ENCODE measurements at places on chromosomes 11 and 22.

- no peak for DNase-seq
Observed at GRCh38 chr22:17699696-17700340, 61.3 kb downstream of the BCL2L13 start.

DNA sequence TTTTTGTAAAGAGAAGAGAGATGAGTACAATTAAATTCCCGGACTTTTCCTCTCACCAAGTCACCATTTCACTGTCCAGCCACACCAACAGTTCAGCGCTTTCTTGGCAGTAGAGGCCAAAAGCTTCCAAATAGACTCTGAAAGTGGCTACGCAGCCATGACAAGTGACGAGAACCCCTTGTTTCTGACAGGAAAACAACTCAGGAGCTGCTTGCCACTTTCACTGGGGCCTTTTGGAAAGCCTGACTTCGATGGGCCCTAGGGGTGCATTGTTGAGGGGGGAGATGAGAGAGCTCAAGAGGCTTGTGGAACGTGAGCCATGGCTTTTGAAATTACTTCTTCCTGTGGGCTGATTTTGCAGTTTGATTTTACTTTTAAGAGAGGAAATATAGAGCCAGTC, 422.1 kb upstream of the FAT3 start:
- DNase-seq: no peak

- no peak for DNase-seq
Observed at GRCh38 chr11:11605821-11606450, 15.9 kb downstream of the GALNT18 start.

GRCh38 chr22:34934261-34934660, 131.7 kb upstream of the ISX start:
- DNase-seq: no peak

DNA sequence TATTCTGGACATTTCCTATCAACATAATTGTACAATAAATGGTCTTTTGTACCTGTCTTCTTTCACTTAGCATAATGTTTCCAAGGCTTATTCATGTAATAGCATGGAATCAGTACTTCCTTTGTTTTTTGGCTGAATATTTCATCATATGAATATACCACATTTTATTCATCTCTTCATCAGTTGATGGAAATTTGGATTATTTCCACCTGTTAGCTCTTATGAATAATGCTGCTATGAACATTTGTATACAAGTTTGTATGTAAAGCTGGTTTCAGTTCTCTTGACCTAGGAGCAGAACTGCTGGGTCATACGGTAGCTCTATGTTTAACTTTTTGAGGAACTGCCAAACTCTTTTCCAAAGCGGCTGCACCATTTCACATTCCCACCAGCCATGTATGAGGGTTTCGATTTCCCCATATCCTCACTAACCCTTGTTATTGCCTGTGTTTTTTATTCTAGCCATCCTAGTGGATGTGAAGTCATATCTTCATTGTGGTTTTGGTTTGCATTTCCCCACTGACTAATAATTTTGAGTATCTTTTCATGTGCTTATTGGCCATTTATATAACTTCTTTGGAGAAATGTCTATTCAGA, 20.9 kb downstream of the EXT2 start:
- DNase-seq: no peak

- peak; percentile 66 for DNase-seq
Observed at GRCh38 chr11:2275334-2276279, 5.2 kb upstream of the ASCL2 start.

DNA sequence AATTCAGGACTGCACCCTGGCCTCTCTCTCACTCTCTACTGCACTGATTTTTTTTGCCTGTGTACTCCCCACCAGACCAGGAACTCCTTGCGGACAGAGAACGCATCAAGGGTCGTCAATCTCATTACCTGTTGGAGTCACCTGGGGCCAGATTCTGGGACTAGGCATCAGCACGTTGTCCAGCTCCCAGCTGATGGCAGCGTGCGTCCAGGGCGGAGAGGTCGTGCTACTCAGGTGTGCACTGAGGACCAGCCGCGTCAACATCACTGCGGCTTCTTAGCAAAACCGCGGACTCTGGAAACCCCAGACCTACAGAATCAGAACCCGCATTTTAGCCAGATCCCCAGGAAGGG, 13.1 kb downstream of the KCNJ5 start:
- no peak for DNase-seq

GRCh38 chr22:24247564-24248344, 2.9 kb upstream of the GGT5 start:
- DNase-seq: peak; percentile 98

DNA sequence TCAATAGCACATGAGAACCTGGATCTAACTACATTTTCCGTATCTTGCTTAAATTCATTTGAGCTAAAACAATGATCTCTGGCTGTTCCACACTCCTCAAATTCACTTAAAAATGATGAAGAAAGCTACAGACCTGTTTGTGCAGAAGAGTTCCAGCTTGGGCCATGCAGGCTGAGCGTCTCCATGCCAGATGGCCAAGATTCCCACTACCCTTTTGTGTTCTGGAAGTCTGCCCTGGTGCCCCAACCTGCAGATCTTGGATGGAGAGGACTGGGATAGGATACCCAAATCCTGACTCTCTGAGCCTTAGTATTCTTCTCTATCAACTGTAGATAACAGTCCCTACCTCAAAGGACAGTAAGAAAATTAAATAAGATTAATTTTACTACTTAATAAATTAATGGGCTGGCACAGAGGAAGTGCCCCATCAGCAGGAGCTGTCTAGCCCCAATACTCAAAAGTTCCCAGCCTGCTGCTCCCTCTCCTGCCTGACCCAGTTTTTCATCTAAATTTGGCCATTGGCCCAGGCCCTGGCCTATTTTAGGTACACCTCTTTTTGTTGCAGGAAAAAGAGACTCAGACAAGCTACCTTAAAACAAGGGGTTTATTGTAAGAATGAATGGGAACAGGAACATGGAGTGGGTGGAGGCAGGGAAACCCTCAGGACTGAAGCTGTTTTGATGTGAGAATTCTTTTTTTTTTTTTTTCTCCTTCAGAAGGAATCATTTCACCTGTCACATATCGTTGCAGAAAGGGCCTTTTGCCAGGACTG, 81.4 kb upstream of the GRK3 start:
- DNase-seq: no peak

DNA sequence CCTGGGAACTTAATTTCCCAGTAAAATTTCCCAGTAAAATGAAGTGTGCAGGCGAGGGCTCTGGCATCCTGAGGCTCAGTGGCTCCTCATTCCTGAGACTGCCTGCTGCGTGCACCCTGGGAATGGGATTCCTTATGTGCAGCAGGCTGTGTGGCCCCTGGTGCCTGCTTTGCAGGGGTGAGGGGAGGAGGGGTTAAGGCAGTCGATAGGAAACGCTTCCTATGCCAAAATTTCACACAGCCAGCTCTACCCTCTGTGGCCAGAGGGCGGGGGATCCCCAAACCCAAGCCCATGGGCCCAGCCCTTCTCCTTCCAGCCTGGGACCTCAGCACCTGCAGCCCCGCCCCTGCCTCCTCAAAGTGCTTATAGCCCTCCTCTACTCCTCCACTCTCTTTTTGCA, 12.1 kb upstream of the BAIAP2L2 start:
- no peak for DNase-seq

DNA sequence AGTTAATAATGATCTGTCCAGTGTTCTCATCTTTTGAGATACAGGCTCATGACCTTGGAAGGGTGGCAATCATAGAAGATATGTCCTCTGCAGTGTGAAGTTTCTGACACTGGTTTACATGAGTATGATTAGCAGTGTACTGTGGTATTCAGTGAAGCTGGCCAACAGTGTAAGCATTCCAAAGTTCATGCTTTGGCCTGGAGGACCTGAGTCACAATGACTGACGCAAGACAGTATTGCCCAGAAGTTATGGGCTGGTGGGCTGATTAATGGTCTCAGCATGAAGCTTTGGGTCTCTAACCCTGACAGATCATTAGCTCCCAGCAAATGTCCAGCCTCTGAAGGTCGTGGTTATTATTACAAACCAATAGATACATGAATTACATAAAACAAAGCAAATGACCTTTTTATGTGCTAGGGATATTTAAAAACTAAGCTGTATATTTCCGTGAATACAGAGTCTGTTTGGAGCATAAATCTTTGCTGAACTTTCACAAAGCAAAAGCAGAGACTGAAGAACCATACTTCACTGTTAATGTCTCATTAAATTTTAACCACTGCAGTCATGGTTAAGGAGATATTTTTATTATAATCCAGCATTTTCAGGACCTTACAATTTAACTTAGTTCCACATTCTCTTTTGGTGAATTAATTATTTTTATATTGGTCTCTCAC, 28.3 kb upstream of the USP47 start:
- DNase-seq: peak; percentile 84

DNA sequence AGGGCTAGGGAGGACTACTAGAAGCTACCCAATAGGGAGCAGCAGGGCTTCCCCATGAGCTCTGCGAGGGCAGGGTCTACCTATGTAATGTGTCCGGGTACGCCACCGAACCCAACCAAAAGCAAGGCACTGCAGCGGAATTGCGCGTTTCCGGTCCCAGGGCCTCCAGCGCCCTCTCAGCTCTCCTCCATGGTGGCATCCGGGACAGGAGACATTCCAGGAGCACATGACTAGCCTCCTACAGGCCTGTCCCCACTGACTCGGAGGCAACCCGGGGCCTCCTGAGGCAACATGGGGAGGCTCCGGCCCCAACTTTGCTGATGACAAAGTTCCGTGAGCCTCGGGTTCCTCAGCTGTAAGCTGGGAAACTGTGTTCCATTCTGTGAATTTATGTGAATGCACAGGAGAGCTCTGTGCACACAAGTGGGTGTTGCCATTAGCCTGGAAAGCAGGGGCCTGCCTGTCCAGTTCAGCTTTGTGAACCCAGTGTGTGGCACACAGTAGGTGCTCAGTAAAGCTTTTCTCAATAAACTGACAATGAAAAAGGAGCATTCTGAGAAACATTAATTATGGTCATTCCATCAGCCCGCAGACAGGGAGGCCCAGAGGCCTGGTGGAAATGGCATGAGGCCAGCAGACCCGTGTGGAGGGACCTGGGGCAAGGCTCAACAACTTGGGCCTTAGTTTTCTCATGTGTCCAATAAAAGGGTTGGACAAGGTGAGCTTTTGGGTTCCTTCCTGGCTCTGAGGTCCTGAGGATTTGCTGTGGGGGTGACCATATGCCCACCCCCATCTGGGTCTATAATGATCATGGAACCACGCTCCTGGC, 50.3 kb downstream of the CHRDL2 start:
- DNase-seq: peak; percentile 64

DNA sequence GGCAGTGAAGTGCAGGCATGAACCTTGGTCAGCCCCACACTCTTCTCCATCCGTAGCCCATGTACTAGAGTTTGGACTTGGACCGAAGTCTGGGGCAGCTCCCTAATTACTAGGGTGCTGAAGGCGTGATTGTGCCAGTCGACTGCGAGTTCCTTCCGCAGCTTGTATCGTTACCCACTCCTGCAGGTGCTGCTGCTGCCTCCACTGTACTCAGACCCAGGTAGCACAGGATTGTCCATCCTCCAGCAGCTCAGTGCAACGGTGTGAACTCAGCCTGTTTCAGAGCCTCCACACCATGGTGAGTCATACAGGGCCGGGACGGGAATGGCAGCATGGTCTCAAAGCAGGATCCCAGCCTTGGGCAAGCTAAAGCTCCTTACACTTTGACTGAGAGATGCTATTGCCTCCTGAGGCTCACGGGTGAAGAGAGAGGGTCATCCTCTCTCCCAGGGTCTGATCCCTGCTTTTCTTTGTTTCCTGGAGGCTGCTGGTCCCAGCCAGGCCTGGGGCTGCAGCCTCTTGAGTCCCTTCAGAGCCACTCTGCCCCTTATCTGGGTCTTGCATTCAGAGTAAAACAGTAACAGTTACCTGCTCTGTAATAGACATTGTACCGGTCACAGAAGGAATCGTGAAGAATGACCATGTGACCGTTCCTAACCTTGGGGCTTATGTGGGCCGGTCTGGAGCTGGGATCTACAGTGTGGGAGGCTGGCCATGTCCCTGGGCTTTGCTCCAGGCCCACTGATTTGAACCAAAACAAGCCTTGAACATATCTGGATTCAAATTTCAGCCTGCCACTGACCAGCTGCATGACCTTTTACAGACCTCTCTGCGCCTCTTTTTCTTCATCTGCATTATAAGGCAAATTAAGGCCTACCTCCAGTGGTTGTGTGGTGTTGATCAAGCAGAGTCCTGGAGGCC, 1.7 kb downstream of the TKFC start:
- DNase-seq: no peak

GRCh38 chr11:28582506-28582905, 474.3 kb downstream of the METTL15 start:
- DNase-seq: no peak

- no peak for DNase-seq
Observed at GRCh38 chr22:27850000-27850521, 48.5 kb upstream of the MN1 start.

DNA sequence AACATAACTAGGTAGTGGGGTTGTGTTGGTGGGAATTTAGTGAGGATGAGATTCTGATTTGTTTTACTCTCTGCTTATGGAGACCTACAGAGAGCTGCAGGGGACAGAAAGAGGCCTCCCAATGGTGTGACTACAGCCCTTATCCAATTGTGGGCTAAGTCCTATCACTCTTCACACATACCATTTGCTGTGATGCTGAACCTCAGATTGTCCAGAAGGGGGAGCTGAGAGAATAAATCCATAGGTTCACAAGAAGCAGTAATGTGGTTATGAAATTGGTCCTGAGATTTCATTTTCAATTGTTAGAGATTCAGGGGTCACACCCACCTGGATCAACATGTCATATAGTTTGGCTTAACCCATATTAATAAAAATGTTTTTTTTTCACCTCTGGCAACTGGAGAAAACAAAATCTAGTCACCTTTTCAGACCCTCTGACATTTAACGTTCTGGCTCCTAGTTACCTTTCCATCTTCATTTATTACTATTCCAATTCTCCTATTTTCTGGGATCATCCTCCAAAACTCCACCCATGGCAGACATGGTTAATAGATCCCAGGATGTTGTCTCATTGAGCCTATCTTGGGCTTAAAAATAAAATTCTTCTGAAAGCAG, 53.3 kb upstream of the PTPN5 start:
- no peak for DNase-seq

- no peak for DNase-seq
Observed at GRCh38 chr11:35750981-35751663, 88.5 kb downstream of the TRIM44 start.

DNA sequence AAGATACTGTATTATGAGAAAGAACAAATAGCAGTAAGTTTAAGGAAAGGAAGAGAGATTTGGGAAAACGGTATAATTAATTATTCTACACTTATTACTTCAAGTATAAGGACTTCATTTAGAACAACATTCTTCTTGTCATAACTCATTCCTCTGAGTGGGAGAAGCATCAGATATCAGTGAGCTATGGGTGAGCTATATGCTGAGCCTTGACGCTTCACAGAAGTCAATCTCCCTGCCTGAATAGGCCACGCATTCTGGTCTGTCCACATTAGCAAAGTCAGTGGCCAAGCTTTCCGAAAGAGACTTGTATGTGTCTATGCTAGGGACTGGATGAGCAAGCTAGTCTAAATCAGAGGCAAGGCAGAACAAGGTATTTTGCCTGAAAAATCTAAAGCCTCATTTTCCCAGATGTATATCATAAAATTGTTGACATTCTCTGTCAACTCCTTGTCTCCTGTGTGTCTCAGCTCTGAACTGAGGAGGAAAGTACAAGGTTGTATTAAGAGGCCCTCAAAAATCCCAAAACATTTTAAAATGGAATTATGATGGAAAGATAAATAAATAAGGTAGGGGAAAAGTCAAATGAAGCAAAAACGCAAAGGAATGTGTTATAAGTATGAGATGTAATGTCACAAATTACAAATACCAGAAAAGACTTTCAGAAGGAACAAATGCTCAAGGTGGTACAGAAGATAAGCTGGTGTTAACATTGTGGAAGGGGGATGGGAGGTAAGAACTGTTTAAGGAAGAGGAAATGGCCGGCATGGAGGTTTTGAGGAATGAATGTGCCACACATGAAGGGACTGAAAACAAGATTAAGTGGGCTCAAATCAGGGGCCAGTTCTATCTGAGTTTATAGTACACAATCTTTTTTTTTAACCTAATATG, 1.4 kb downstream of the OR52N2 start:
- DNase-seq: no peak
